CD4-positive, alpha-beta T cell treated with Interleukin-1 beta for 1 hour (primary cell): ENCODE measurements at places on chromosomes 5 and 9.

- DNase-seq: no peak
Observed at GRCh38 chr9:85114799-85115198, 445.3 kb downstream of the NTRK2 start.

DNA sequence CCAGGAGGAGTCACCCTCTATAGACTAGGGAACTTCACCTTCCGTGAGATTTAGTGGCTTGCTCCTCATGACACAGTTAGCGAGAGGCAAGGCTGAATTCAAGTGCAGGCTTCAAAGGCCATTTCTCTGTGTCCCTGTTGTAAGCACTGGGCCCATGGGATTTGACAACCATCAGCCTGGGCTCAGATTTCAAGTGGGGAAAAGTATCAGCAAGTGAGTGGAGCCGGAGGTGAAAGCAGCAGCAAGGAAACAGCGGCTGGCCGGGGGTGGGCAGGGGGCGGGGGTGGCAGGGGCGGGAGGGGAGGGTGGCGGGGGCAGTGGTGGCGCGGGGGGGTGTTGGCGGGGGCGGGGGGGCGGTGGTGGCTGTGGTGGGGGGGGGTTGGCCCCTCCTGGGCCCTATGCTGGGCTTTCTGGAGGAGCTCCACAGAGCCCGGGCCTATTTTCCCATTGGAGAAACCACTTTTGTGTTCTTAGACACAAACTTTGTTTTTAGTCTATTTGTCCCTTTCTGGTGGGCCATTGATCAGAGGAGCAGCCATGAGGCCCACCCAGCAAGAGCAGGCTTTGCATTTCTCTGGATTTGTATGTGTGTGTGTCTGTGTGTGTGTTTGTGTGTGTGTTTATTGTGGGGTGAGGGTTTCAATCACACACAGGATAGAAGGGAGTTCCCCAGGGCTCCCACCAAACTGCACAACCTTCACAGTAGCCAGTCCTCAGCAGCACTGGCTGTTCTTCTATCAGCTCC lies 165.4 kb upstream of the RAI14 start:
- DNase-seq: no peak

GRCh38 chr5:72597456-72597948 lies 90.3 kb upstream of the ZNF366 start:
- DNase-seq: no peak

- DNase-seq: no peak
Observed at GRCh38 chr9:34254141-34254913, 74.7 kb downstream of the KIF24 start.

DNA sequence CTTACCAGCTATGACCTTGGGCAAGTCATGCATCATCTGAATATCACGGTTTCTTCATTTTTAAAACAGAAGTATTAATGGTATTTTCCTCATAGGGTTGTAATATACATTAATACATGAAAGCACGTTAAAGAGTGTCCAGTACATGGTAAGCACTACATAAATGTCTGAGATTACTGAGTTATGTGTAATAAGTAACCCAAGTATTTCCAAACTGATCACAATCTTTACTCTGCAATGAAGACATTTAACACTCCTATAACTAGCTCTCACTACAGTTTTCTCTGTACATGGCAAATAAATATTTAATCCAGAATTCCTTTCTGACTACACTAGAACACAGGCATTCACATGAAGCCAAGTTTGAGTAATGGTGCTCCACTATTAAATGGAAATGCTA lies 4.0 kb downstream of the GLDC start:
- DNase-seq: no peak

DNA sequence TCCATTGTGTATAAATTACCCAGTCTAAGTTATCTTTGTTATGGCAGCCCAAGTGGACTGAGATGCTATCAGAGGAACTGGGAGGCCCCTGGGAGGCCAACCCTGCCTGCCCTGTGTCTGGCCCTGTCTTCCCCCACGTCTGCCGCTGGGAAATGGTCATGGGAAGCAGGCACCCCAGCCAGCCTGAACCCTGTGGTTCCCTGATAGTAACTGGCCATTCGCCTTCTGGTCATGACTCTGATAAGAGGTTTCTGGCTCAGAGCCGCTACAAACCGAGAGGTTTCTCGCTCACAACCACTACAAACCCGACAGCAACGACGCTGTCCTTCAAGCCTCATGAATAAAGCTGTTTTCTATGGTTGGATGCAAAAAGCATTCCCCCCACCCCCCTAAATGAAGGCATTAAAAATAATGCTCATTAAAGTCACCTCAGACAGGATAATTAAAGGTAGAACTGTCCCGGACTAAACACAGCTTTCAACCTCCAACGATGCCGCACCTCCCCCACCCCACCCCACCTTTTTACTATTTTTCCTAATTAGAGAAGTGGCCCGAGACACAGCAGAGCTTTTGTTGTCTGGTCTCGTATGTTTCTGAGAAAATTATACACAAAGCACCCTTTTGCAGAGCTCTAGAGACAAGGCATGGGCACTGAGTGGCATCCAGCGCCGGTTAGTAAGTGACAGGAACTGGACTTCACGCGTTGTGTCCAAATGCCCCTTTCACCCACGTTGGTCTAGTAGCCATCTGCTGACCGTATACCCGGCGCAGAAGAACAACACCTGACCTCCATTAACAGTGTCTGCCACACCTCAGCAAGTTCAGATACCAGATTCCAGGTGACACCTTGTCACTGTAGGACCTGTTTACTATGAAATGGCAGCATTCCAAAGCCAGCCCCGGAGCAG lies 140.8 kb downstream of the COL23A1 start:
- no peak for DNase-seq

GRCh38 chr5:10565785-10566542 lies 2.1 kb downstream of the ANKRD33B start:
- no peak for DNase-seq

DNA sequence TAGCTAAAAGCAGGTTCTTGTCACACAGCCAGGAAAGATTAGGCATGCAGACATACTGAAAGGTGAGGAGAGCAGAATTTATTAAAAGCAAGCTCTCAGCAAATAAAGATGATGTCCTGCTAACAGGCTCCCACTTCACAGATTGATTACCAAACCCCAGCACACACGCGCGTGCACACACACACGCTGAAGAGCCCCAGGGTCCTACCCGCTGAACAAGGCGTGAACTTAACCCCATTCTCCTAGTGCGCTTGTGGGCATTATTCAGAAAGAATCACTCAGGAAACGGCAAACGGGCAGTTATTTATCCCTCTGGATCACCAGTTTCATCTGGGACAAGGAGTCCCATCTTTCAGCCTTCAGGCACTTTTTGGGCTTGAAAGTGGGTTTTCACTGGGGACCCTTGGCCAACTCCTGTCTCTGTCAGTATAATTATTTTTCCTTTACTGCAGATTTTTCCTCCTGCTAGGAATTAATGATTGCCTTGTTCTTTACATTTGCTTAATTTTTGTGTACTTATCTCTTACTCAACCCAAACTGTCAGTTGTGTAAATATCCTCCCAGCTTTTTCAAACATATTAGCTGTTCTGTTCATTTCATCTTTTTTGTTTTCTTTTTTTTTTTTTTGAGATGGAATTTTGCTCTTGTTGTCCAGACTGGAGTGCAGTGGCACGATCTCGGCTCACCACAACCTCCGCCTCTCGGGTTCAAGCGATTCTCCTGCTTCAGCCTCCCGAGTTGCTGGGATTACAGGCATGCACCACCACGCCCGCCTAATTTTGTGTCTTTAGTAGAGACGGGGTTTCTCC lies 92.6 kb downstream of the RIC1 start:
- no peak for DNase-seq

DNA sequence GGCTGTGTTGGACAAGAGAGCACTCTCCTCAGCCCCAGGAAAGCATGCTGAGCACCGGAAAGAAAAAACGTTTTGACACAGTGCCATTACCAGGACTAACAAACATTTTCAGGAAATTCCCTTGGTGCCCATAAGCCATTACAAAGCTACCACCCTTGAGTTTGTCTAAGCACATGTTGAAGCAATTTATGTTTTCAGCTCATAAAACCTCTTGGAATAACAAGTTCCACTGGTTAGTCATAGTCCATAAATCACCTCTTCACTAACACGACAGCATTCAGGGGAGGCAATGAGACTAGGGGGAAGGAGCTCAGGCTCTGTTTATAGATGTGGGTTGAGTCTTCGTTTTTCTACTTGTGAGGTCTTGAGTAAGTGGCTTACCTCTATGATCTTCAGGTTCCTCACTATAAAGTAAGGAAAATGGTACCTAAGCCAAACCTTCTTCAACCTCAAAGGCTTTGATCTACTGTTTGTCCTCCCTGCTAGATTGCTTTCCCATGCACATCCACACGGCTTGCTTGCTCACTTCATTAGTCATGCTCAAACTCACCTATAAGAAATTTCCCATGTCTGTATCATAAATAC lies 65.4 kb downstream of the DRD1 start:
- no peak for DNase-seq

GRCh38 chr5:150517272-150518152 lies 9.6 kb downstream of the NDST1 start:
- DNase-seq: no peak

GRCh38 chr9:72600671-72601070 lies 79.3 kb downstream of the TMC1 start:
- no peak for DNase-seq

GRCh38 chr5:93899026-93899600 lies 157.7 kb upstream of the POU5F2 start:
- DNase-seq: no peak

DNA sequence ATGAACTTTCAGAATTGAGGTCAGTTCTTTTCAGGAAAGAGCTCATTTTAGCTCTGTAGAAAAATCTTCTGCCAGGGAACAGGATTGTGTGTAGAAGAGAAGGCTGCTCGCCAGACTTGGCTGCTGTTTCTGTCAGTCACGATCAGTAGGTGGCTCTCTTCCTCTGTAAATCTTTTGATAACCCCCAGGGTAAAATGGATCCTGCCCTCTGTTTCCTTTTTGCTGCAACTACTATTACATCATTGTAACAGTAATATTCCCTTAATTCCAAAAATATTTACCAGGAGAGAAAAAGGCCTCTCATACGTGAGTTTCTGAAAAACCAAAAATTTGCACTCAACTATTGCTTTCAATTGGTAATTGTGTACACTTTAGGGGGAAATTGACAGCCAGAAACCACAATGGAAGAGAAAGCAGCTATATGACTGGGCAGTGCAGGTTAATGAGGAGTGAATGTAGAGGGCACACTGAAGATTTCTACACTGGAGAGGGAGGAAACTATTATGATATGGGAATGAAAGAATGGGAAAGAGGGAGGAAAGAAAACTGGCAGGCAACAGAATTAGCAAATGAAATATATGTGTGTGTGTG lies 12.3 kb downstream of the IFNA21 start:
- DNase-seq: no peak

- DNase-seq: no peak
Observed at GRCh38 chr5:15630441-15630840, 130.5 kb downstream of the FBXL7 start.

DNA sequence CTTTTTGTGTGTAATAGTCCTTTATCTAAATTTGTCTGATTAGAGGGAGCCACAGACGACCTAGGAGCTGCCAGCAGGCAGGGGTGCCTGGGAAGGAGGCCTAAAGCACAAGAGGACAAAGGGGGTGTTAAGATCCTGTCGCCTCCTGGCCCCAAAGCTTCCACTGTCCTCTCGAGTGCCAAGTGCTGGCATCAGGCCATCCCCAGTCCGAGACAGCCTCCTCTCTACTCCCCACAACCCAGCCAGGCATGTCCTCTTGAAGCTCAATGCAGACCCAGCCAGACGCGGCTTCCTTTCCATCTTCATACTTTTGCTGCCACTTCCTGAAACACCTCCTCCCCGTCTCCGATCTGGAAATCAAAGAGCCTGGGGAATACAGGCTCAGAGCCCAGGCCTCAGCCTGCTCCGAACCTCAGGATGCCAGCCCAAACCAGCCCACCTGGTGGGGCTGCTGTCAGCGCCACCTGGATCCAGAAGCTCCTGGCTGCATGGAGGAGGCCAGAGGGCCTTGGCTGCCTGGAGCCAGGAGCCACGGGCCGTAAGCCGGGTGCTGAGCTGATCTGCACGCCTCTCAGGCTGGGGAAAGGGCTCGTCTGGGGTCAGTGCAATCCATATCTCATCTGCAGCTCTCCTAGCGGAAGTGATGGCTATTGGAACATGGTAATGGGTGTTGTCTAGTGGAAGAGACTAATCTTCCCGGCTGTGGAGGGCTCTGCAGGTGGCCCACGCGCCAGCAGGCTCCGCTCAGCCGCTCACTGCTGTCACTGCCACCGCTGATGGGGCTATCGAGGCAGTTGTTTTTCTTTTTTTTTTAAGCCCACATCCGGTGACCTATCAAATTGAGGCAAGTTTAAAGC lies 60.2 kb upstream of the FUBP3 start:
- no peak for DNase-seq

- DNase-seq: no peak
Observed at GRCh38 chr5:133853646-133854365, 114.6 kb downstream of the C5orf15 start.

- DNase-seq: no peak
Observed at GRCh38 chr9:137827908-137828526, 49.6 kb upstream of the CACNA1B start.

- no peak for DNase-seq
Observed at GRCh38 chr5:141889282-141889871, 11.2 kb upstream of the PCDH1 start.

- DNase-seq: no peak
Observed at GRCh38 chr5:73960023-73960422, 334.0 kb downstream of the ARHGEF28 start.

GRCh38 chr5:158658446-158659230 lies 441.1 kb downstream of the EBF1 start:
- no peak for DNase-seq
